Neural crest cell (in vitro differentiated cells): ENCODE measurements at places on chromosomes 2 and 18.

- DNase-seq: no peak
These were observed 56.5 kb upstream of the COL5A2 start for GRCh38 chr2:189236066-189236465.

- no peak for DNase-seq
These were observed 45.2 kb downstream of the CYP1B1 start for GRCh38 chr2:38030635-38031355.

GRCh38 chr18:54210463-54210862 lies 14.0 kb downstream of the MBD2 start:
- no peak for DNase-seq

GRCh38 chr18:73737990-73738389 lies 409.6 kb downstream of the FBXO15 start:
- no peak for DNase-seq

- DNase-seq: no peak
These were observed 58.7 kb downstream of the L3MBTL4 start for GRCh38 chr18:6355789-6356589.

- peak; percentile 51 for DNase-seq
These were observed 80.7 kb upstream of the RASGRP3 start for GRCh38 chr2:33395655-33396249.

GRCh38 chr18:79625195-79625923 lies 54.2 kb upstream of the CTDP1 start:
- DNase-seq: no peak

DNA sequence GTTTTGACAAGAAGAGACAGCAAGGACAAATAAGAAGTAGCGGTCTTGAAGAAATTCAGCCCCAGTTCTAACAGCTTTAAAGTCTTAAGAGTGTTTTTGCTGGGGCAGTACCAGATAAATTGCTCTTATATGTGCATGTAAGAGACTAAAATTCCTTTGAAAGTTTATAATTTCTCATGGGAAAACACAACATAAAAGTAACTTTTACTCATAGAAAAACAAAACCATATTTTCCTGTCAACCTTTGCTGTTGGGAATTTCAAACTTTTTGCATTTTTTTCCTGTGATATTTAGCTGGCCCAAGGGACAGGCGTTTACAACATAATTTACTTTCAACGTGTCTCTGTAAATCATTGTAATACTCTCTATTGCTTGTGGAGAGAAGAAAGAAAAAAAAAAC lies 767.8 kb upstream of the ZEB2 start:
- no peak for DNase-seq

GRCh38 chr2:169620509-169620908 lies 36.4 kb downstream of the PPIG start:
- no peak for DNase-seq

- DNase-seq: no peak
These were observed 29.5 kb downstream of the PKDCC start for GRCh38 chr2:42077343-42077742.

DNA sequence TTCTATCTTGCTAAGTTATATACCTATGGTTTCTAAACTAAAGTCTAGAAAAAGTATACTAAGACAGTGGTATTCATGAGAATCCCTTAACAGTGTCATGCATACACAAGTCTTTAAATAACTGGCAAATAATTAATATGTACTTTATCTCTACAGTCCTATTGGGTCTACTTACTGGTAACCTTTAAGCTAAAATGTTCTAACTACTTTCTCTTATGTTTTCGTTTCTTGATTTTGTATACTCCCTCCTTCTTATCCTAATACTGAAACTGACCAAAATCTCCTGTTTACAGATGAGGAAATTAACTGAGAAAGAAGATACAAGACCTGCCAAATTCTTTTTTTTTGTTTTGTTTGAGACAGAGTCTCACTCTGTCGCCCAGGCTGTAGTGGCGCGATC lies 74.6 kb downstream of the CCDC88A start:
- no peak for DNase-seq

- DNase-seq: no peak
These were observed 62.4 kb upstream of the TCF4 start for GRCh38 chr18:55650363-55650870.

DNA sequence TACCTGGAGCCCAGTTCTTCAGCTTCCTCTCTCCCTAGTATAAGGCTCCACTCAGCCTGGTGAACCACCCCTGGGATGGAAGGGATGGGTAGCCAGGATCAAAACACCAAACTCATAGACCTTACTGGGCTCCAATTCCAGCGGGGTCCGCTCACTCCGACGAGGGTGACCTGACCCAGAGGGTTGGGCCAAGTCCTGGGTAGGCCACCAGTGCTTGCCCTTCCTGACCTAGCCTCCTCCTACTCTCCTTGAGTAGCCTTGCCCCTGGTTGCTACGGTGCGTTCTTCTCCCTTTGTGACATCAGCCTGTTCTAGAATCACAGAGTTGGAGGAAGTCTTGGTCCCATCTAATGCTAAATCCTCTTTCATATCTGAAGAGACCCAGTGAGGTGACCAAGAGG lies 537 bp upstream of the STAT4 start:
- DNase-seq: no peak

DNA sequence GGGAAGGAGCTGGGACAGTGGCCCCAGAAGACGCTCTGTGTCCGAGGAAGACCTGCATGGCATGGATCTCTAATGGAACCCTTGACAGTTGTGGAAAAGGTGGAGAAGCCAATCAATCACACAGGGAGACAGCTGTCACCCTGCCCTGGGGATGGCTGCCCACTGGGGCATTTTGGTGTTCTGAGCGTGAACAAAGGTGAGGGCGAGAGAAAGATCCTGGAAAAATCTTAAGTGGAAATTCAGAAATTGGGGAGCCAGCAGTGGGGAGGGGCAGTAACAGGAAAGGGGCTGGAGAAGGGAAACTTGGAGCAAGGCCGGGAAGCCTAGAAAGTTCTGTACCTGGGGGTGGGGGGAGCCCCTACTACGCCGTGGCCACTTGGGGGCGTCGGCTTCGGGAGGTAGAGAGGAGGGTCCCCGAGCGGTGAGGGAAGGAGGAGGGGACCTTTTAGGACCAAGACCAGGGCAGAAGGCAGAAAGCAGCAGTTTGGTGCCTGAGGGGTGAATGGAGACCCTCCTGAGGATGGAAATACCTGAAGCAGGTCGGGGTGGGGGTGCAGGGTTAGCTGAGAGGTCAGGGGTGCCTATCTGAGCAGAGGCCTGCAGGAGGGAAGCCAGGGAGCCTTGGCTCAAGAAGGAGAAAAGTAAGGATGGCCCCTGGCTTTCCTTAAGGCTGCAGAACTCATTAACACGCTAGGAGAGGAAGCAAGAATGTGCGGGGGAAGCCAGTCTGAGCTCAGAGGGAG lies 30.0 kb downstream of the NGEF start:
- no peak for DNase-seq

DNA sequence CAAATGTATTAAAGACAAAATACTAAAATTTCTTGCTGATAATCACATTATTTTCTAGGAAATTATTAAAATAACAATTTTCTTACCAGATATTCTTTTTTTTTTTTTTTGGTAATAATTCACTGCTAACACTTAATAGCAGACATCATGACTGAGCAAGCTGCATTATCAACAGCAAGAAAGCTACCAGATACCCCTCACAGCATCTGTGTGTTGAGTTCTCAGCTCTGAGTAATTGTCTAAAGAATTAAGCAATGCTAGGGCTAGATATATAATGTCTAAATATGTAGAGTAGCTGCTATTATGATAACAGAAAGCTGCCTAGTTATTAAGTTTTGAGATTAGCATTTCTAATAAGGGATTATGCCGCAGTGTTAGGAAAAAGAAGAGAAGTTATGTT lies 754.3 kb upstream of the PKDCC start:
- no peak for DNase-seq

DNA sequence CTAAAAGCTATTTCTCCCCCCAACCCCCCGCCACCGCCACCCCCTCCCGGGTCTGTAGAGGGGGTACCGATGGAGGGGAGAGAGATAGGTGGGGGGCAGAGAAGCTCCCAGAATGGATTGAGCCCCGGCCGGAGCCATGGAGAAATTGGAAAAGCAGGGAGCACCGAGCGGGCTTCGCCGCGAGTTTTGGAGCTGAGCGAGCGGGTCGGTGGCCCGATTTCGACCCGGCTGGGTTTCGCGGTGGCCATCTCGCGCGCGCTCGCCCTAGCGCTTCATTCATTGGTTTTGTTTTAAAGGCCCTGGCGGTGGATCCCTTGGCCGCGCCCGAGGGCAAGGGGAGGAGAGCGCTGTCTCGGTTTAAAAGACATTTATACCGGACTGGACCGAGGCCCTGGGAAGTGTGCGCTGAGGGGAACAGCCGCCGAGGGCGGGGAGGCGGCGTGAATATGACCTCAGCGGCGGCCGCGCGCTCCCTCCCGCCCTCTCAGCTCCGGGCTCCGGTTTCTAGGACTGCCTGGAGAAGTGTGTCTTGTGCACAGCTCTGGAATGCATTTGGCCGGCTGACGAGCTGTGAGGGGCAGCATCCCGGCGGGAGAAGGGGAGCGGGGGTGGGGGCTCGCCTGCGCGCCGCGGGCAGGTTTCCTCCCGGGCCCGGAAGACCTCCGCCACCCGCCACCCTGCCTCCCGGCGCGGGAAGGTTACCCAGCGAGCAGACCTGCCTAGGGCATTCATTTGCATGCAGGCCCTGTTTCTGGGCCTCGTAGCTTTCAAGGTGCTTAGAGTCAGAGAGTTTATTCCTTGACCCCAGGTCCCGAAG lies 1.7 kb upstream of the SMAD7 start:
- peak; percentile 66 for DNase-seq
